ENCODE measurements at places on chromosomes 5 and 9.

GRCh38 chr5:3957658-3958057 is 362.0 kb downstream of the IRX1 start:
- no peak for DNase-seq

DNA sequence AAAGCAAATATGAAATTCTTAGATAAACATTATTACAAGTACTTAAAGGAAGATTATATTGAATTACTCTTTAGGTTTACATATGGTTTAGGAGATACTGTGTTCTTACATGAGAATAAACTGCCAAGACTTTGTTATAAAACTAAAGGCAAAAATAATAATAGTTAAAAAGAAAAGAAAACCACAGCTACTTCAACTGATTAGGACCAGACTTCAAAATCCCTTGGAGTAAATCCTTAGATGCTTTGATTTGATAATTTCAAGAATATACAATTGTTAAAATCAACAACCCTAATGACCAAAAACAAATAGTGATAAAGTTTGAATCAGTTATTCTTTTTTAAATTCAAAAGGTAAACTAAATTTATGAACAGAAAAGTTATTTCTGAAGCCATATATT is 389.6 kb upstream of the COX7C start:
- DNase-seq = no peak

DNA sequence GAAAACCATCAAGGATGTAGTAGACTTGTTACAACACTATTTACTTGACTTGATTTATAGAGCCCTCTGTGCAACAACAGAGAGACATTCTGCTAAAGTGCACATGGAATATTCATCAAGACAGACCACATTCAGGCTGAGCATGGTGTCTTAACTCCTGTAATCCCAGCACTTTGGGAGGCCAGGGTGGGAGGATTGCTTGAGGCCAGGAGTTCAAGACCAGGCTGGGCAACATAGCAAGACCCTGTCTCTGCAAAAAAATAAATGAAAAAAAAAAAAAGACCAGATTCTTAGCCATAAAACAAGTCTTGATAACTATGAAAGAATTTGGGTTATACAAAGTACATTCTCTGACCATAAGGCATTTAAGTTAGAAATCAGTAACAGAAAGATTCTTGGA is 25.3 kb downstream of the DENND4C start:
- DNase-seq = no peak

- no peak for DNase-seq
These were observed 32.4 kb upstream of the TTC23L start for GRCh38 chr5:34806532-34806931.

DNA sequence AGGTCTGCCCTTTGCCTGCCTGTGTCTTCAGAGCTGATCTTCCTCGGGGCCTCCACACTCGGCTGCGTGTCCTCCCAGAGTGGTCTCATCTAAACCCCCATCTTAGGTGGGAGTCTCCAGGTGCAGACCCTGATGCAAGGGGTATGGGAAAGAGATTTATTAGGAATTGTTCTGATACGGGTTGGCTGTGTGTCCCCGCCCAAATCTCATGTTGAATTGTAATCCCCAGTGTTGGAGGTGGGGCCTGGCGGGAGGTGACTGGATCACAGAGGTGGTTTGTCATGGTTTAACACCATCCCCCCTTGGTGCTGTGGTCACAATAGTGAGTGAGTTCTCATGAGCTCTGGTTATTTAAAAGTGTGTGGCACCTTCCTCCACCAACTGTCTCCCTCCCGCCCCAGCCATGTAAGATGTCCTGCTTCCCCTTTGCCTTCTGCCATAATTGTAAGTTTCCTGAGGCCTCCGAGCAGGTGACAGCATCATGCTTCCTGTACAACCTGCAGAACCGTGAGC is 208.4 kb downstream of the AOPEP start:
- DNase-seq = no peak

- DNase-seq = no peak
These were observed 3.3 kb upstream of the CXXC5 start for GRCh38 chr5:139644646-139645429.

DNA sequence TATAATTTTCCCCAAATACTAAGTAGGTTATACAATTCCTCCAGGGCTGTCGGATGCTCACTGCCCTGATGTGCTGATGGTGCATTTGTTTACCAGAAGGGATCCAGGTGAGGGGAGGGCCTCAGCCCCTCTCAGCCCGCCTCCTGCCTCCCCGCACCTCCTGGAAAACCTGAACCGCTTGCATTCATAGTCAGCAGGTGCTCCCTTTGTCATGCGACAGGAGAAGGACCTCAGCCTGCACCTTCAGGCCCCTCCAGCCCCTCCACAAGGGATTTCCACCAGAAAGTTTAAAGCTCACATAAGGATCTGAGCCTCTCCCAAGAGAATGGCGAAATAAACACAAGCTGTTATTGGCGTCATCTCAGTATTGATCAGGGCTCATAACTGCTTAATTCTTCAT is 36.5 kb upstream of the NTNG2 start:
- no peak for DNase-seq

DNA sequence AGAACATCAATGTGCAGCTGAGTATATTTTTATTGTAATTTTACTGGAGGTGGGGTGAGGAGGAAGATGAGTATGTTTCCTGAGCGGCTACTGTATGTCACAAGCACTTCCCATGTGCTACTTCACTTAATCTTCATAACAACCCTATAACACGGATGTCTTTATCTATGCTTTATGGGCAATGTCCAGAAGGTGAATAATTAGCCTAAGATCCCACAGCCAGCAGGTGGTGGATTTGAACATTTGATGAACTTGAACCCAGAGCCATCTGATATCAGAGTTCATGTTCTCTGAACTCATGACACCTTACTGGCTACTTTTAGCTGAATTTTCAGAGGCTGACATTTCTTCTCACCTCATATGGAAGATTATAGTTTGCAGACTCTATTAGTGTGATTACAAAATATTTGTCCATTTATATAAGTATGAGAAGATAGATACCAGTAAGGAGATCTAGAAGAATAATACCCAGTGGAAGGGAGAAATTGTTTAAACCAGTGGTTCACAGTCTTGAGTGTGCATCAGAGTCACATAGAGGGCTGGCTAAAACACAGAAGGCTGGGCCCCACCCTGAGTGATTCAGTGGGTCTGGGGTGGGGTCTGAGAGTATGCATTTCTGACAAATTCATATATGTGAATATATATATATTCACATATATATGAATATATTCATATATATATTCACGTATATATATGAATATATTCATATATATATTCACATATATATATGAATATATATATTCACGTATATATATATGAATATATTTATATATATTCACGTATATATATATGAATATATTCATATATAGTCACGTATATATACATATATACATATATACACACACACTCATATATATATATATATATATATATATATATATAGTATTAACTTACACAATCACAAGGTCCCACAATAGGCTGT is 164.4 kb upstream of the NR3C1 start:
- no peak for DNase-seq

GRCh38 chr9:90966480-90967144 is 165.0 kb downstream of the SYK start:
- no peak for DNase-seq

DNA sequence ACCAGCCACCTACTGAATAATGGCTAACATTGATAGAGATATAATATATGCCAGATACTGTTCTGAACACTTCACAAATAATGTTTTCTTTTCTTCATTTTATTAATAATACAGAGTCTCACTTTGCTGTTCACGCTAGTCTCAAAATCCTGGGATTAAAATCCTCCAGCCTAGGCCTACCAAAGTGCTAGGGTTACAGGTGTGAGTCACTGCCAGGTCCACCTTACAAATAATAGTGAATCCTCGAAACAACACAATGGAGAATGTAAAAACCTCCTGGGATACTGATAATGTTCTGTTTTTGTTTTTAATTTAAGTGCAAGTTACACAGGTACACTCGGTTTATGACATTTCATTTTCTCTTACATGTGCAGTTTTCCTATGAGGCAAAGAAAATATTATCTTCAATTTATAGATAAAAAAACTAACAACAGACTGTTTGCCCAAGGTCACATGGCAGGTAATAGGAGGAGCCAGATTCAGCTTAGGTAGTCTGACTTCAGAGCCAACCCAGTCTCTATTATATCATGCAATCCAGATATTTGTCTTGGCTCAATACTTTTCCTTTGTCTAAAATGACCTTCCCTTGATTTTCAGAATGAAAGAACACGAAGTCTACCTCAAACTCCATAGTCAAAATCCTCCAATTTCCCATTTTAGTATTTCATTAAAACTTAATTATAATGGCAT is 7.8 kb downstream of the ZFR start:
- no peak for DNase-seq

DNA sequence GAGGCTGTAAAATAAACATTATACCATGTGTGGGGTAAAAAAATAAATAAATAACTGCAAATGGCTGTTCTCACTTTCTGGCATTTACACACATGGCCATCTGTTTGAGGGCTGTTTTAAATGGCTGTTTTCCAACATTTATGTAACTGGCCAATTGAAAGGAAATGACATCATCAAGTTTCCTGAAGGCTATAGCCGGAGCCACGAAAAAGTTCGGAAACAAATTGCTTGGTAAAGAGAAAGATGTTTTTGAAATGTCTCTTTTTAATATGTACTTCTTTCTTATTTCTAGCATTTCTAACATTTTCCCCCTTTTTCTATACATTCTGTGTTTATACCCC is 95.4 kb upstream of the DAB2 start:
- DNase-seq = peak; percentile 75

- DNase-seq = peak; percentile 44
These were observed 94.0 kb downstream of the ZNF462 start for GRCh38 chr9:106956971-106957370.

DNA sequence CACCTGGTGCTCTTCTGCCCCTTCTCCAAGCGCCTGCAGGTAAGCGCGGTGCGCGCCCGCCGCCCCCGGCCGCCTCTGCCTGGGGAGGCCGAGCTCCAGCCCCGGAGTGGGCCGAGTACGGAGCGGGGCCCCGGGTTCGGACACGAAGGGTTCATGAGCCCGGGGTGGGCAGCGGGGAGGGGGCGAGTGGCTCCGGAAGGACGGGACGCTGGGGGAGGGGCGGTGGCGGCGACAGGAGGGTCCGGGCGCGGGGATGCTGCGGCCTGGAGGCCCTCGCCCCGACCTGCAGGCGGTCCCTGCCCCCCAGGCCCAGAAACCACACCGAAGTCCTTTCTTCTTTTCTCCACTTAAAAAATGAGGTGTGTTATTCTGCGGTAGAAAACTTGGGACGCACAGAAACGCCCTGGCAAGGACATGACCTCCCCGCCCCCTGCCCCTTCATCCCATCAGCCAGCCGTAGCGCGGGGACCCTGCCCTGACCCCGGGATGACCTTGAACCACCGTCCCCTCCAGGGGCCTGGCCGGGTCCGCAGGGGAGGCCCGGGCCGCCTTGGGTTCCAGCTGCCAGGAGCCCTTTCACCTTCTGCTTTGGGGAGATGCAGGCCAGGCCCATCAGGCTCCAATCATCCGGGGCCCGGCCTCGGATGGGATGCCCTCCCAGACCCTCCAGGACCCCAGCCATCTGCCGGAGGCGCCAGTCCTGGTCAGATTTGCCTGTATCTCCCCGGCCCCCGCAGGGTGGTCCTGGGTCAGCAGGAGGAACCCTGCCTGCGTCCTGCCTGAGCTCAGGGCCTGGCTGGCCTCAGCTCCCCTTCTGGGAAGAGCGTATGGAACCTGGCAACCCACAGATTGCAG is 545 bp downstream of the DIPK1B start:
- DNase-seq = no peak

DNA sequence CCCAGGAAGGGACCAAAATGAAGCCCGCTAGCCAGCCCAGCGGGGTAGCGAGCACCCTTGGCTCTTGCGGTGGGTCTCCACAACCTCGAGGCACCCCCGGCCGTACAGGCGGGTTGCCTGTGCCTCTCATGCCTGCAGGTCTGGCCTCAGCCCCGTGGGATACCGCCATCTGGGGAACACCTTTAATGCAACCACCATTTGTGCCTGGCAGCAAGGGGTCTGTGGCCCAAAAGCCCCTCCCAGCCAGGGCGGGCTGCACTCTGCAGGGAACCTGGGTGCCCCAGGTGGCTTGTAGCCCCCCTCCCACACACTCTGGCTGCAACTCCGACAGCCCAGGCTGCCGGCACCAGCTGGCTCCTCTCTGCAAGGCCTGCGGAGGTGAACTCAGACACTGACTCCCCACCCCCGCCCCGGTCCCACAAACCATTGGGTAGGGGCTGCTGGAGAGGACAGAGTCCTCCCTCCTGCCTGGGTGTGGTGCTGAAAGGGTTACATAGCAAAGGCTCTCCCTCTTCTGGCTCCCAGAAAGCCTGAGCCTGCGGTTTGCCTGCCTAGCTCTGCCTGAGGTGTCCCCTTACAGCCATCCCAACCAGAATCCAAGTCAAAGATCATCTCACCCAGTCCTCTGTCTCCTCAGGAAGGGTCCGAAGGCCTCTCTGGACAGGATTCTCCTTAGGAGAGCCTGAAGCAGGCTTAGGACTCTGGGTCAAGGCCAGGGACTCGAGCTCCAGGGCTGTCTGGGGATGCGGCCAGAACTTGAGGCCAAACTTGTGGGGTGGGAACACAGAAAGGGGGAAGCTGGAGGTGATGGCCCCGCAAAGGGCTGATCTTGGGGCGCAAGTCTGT is 109.4 kb downstream of the PSD2 start:
- peak; percentile 18 for DNase-seq

GRCh38 chr9:81815781-81816180 is 112.4 kb upstream of the SPATA31D4 start:
- DNase-seq = no peak

- peak; percentile 93 for DNase-seq
These were observed 180.2 kb upstream of the ZNF618 start for GRCh38 chr9:113695901-113696300.

GRCh38 chr5:16669776-16670175 is 53.0 kb upstream of the RETREG1 start:
- no peak for DNase-seq

DNA sequence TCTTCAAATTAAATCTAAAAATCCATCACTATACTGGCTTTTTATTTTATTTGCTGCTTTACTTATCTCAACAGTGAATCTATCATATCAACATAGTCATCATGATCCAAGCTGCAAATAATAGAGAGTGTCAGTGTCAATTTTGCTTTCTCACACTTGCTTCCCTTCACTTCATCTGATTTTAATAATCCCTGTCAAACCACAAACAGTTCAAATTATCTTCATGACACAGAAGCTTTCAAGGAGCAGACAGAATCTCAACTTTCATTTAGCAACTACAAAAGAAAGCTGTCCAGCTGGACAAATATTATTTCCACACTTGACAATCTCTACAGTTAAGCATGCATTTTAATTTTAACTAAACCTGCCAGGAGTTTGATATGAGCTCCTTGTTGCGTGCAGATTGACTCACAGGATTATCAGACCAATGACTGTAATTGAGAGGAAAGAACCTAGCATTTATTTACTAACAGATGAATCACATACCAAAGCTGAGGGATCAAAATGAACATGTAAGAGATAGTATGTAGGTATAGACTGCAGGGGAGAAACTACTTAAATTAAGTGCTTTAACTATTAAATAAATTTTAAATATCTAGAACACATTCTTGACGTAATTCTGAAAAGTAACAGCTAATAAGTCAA is 56.0 kb downstream of the KIAA0825 start:
- DNase-seq = no peak

- DNase-seq = peak; percentile 67
These were observed 246.1 kb upstream of the TUT7 start for GRCh38 chr9:86600291-86600690.

GRCh38 chr9:110099236-110100095 is 108.5 kb downstream of the C9orf152 start:
- peak; percentile 51 for DNase-seq

All from HT1080 (cell line).